ENCODE measurements at places on chromosomes 1 and 21.

- no peak for DNase-seq
Observed at GRCh38 chr1:161074676-161075368, 5.1 kb upstream of the ARHGAP30 start.

DNA sequence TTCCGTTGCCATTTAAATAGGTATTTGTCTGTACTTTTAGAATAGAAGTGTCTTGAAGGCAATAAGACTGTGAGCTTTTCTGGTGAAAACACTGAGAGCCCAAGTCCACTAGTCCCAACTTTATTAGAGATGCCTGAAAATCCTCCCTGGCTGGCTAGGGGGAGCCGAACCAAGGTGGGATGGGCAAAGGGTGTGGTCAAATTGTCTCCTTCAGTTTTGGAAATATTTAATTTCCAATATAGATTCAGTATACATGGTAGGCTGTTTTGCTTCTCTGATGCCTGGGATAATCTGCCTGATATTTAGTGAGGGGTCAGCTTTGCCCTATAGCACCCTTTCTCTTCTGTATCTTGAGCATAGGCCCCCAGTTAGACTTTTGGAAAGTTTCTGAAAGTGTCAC, 3.5 kb downstream of the ROR1 start:
- DNase-seq, result no peak

DNA sequence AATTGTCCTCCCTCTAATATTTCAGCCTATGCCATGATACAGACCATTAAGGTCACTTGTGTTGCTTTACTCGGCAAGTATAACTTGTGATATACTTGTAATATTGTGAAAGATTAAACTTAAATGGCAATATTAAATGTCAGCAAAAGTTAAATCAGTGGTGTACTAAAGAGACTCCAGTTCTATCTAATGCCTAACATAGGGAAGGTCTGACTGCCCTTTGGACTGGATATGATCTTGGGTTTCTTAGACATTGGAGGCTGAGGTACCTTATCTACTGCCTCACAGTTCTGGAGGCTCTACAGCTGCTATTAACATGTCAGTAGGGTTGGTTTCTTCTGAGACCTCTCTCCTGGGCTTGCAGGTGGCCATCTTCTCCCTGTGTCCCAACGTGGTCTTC, 89.9 kb downstream of the MT1HL1 start:
- no peak for DNase-seq

GRCh38 chr1:8858888-8859706, 19.4 kb downstream of the ENO1 start:
- peak; percentile 45 for DNase-seq

- DNase-seq, result no peak
Observed at GRCh38 chr1:1899266-1899966, 8.5 kb upstream of the GNB1 start.

DNA sequence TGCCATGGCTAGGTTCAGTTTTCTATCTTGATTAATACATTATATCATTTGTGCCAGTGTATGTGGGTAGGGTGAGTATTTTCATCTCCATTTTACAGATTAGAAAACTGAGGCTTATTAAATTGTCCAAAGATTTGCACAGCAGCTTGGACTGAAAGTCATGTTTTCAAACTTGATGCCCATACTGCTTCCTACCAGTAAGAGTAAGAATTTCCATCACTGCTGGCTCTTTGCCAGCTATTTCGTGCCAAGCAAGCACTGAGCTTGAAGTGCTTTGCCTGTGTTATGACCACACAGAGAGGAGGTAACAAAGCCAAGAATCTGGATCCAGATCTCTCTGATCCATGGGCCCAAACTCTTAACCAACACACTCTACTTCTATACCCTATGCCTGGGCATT, 295.0 kb downstream of the VAV3 start:
- no peak for DNase-seq

GRCh38 chr1:66938613-66939012, 13.8 kb downstream of the MIER1 start:
- DNase-seq, result no peak

- no peak for DNase-seq
Observed at GRCh38 chr1:30323841-30324240, 399.5 kb downstream of the MATN1 start.

All from activated T-cell treated with anti-CD3 and anti-CD28 coated beads for 24 hours (primary cell).